ENCODE measurements at places on chromosomes 1 and 21. TPM values are rescaled to one million over a fixed set of nuclear protein-coding genes. Genes with fewer than 3 reads are reported as not detected.

DNA sequence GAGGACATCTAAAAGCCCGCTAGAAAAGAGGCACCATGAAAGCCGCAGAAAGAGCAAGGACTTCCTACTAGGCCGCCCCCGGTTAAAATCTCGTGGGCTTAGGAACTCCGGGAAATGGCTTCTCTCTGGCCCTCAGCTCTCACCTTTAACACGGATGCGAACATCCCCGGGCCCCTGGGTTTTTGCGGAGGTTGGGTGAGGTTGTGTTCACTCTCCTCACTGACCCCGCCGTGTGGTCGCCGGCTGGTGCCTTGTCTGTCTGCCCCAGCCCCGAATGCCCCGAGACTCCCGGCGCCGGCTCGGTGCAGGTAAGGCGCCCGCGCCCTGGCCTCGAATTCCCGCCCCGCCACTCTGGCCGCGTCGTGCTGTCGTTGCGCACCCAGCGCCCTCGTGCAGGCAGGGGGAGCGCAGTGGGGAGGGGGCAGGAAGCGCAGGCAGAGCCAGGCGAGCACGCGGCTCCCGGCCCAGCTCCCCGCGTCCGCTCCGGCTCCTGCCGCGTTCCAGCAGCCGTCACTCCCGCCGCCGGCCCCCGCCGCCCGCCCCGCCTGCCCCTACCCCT is at the start of gene SHISAL2A:
Gene SHISAL2A (plus strand): TSS at position 437 of the 559 bp plus-strand sequence. CDS start 326 bp downstream, outside the sequence.
- DNase-seq, result peak; percentile 33

- DNase-seq, result no peak
Measured at GRCh38 chr1:182139496-182139895, 78.0 kb upstream of the ZNF648 start.

GRCh38 chr21:36718951-36719501 is 20.1 kb downstream of the SIM2 start:
- no peak for DNase-seq

DNA sequence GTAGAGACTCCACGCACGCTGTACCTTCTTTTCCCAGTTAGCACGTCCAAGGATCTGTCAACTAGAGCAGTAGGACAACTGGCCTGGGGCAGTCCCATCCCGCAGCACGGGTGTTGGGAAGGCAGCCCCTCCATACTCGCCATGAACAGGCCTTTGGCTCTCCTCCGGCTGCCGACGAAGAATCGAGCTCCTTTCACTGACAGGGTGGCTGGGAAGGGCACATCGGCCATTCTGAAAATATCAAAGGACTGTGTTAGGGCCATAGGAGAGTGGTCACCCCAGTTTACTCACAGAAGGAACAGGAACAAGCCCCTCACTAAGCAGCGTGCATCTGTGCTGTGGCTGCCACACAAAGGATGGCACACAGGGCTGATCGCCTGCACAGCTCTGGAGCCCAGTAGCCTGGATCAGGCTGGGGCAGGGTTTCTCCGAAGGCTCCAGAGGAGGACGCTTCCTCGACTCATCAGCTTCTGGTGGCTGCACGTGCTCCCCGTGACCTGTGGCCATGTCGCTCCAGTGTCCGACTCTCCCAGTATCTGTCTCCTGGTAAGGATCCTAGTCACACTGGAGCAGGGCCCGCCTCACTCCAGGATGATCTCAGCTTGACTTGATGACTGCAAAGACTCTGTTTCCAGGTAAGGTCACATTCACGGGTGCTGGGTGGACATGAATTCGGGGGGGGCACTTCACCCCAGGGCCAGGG is 8.9 kb downstream of the KRTAP10-1 start:
- no peak for DNase-seq

GRCh38 chr1:159937054-159937750 is 8.2 kb downstream of the IGSF9 start:
- no peak for DNase-seq

DNA sequence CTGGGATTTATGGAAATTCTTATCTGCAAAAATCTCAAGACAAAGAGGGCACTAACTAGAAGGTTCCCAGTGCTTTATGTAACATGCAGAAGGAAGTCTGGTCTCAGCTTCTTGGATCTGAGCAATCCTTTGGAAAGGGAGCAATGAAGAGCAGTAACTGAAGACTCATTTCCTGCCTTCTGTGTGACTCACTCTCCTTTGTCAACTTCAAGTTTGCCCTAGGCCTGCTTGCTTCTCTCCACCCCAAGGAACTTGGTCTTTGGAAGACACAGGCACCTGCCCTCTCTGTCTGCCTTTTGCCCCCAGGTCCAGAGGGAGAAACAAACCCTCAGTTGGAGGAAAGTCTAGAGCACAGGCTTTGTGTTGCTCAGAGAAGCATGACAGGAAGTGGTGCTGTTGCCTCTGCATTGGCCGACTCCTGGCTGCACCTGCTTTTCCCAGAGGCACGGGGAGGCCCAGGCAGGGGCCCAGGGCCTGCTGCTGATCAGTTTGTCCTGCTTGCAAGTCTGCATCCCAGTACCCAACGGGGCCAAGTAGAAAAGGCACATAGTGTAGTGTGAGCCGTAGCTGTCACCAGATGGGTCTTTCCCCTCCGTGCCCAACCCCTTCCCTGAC is 137.2 kb downstream of the DHRS3 start:
- DNase-seq, result no peak

DNA sequence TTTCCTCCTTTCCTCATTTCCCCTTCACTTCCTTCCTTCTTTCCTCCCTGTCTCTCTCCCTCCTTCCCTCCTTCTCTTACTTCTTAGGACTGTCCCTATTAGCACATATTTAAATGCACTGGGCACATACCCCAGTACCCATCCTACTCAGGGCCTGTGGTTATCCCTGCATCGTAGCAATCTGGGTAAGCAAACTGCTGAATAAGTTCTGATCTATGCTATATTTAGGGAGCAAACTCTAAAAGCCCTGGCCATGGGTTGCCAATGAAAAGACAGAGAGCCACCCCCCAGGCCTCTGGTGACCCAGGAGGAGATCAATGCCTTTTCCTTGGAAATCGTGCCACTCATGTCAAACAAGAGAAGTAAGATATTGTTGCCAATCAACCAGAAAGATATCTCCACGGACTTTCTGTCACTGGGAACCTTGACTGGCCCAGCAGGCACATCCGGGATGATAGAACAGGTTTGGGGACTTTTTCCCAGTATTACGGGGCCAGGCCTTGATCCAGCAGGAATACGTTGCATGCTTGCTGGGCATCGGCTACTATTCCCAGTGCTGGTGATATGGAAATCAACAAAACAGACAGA is 5.4 kb downstream of the FAM3B start:
- no peak for DNase-seq

- no peak for DNase-seq
Measured at GRCh38 chr1:78743626-78744025, 94.0 kb downstream of the IFI44 start.

DNA sequence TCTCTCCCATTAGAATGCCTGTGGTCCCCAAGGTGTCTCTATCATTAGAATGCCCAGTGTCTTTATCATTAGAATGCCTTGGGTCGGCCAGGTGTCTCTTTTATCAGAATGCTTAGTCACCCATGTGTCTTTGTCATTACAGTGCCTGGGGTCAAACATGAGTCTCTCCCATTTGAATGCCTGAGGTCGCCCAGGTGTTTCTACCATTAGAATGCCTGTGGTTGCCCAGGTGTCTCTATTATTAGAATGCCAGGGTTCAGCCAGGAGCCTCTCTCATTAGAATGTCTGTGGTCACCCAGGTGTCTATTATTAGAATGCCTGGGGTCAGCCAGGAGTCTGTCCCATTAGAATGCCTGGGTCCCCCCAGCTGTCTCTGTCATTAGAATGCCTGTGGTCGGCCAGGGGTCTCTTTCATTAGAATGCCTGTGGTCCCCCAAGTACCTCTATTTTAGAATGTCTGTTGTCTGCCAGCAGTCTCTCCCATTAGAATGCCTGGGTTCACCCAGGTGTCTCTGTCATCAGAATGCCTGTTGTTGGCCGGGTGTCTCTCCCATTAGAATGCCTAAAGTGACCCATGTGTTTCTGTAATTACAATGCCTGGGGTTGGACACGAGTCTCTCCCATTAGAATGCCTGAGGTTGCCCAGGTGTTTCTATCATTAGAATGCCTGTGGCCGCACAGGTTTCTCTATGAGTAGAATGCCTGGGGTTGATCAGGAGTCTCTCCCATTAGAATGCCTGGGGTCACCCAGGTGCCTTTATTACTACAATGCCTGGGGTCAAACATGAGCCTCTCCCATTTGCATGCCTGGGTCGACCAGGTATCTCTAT is 57.1 kb downstream of the RNF187 start:
- DNase-seq, result no peak

GRCh38 chr1:234963180-234963903 is 165.3 kb downstream of the TOMM20 start:
- DNase-seq, result peak; percentile 75

DNA sequence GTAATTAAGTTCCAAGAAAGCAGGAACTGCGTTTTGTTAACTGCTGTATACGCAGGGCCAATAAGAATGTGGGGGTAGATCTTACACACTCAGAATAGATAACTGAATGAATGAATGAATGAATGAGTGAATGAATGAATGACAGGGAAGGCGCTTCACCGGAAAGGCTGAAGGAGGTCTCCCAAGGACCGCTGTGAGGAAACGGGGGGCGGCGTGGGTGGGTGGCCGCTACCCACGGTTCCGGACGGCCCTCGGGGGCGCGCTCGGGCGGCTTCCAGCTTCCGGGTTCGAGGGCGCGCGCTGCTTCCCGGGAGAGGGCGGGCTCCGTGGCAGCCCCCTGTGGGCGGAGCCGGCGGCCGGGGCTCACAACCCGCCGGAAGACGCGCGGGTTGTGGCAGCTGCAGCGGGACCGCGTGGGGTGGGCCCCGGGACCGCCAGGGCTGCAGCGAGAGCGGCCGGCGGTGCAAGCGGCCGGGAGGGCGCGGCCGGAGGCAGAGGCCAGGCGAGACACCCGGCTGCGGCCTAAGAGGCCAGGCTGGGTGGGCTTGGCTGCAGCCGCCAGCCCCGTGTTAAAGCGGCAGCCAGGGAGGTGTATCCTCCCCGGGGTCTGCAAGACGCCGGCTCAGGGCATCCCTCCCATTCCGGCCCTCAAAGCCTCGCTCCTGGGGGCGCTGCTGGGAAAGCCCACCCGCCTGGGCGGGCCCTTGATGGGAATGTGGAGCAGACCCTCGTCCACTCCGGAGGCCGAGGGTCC is at the start of gene ZFP69:
Gene ZFP69 (plus strand): TSS at position 367 of the 754 bp plus-strand sequence. CDS start 2,072 bp downstream, outside the sequence.
- peak; percentile 59 for DNase-seq

DNA sequence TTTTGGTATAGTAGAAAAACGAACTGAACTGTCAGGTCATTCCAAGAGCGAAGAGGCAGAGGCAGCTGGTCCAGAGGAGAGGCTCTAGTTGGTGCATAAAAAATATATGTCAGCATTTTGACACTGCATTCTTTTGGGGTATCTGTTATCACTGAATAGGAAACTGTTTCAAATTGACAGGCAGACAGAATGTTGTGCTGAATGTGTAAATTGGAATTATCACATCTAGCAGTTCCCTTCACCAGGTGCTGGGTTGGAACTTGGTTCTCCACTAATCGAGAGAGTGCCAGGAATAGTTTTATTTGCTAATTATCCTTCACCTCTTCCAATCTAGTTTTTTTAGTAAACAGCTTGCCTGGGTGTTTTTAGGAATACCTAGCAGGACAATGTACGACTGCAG is 52.2 kb downstream of the ADGRL2 start:
- DNase-seq, result no peak

- DNase-seq, result no peak
Measured at GRCh38 chr1:226562989-226563388, 14.4 kb downstream of the STUM start.

DNA sequence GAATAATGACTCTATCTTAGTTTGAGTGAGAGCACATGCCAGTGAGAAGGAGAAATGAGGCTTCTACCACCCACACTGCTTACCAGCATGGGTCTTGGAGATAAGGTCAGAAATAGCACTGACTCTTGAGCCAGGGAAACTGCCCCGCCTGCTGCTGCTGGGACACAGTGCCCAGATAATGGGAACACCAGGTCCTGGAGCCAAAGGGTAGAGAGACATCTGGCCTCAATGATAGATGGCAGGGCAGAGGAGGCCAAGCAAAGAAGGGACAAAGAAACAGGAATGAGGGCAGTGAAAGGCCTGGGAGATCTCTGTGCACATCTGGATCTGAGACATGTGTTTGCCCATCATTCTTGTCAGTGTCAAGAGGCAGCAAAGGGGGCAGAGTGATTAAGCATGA is 97.4 kb downstream of the MIS18A start:
- no peak for DNase-seq

GRCh38 chr1:171213559-171214454 is 28.7 kb downstream of the FMO2 start:
- no peak for DNase-seq

The RAB7B gene
- total RNA-seq, result 0.17 TPM

The OLIG2 gene
- not detected for total RNA-seq

The BMP8B gene
- 0.28 TPM for total RNA-seq
